ENCODE measurements at places on chromosomes 4 and X.

DNA sequence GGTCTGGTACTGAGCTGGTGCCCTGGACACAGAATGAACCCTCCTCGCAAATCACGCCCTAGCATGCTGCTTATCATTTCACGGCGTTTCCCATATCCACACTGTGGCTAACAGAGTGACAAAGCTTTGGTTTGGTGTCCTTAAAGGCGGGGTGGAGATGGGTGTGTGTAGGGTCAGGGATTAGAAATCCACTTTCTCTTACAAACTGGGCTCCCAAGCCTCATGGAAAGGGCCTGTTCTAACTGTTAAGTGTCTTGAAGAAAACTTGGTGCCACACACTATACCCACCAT, 735 bp upstream of the CHRDL1 start:
- no peak for DNase-seq

- DNase-seq = no peak
Measured at GRCh38 chr4:39103291-39103690, 41.3 kb downstream of the KLHL5 start.

- no peak for DNase-seq
Measured at GRCh38 chrX:130772105-130772775, 130.8 kb downstream of the ENOX2 start.

DNA sequence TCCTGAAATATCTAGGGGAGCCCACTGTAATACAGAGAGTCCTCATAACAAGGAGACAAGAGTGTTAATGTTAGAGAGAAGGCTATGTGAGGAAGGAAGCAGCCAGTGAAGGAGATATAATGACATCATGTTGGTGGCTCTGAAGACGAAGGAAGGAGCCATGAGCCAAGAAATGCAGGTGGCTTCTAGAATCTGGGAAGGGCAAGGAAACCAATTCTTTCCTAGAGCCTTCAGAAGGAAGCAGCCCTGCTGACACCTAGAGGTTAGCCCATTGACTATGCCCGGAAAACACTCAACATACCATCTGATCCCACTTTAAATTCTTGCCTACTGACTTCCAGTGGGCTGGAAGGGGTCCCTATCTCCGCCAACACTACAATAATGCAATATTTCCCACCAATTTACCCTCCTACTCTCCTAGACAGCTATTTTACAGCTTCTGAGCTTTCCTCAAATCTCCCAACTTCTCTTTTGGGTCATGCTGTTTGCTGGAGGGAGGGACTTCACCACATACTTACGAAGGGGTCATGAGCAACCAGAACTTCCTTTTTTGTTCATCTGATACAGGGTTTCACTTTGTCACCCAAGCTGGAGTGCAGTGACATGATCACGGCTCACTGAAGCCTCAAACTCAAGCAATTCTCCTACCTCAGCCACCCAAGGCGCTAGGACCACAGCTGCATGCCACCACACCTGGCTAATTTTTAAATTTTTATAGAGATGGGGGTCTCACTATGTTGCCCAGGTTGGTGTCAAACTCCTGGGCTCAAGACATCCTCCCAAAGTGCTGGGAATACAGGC, 25.2 kb upstream of the G3BP2 start:
- no peak for DNase-seq

GRCh38 chr4:57910151-57910550, 800.0 kb upstream of the IGFBP7 start:
- DNase-seq = no peak

DNA sequence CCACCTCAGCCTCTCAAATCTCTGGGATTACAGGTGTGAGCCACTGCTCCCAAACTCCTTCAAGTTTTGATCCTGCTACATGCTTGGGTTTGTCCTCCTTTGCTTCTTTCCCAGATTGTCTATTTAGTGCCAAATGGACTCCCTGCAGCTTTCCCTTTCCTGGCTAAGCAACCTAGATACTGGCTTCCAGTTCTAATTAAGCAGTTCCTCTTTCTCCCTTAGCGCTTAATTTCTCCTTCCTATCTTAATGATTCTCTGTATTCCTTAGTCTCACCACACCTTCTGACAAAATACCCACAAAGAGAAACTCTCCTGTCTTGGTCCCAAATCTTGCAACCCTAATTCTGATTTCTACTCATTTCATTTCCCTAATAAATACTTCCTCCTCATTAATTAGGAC, 7.8 kb downstream of the RXFP1 start:
- no peak for DNase-seq

DNA sequence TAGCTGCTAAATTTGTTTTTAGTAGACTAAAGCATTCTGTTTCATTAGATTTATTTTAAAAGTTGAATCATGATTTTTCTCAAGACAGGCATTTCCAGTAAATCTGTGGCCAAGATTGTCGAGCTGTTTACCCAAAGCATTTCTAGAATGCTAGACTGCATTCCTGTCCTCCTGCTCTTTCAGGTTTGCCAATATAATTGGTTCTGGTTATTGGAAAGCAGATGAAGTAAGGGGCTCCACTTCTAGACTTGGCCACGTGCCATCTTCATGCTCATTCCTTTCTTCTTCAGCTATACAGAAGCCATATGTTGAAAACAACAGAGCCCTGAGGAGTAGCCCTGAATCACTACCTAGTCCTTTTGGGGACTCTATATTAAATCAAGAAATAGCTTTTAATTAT, 62.5 kb downstream of the PGRMC2 start:
- no peak for DNase-seq

DNA sequence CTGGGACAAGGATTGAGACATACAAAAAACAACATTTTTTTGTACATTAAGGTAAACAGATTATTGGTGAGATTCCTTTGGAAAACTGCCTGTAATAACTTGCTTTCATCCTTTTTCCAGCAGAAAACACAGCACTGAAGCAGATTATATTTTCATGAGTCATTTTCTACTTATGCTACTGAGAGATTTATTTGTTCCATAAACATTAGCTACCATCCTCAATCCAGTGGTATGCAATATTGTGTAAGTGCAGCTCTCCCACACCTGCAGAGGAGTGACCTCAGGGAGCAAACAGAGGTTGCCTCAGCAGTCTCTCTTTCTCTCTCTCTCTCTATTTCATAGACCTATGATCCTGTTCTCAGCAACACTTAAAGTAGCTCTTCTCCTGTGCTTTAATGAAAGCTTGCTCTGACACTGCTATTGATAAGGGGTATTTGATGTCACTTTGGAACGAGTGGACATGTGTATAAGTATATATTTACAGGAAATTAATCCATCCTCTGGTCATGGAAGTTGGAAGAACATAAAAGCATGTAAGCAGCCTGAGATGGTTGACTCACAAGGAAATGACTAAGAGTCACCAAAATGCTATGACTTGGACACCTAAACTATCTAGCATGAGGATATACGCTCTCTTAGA, 163.7 kb upstream of the SPANXC start:
- no peak for DNase-seq

GRCh38 chr4:168604496-168605373, 107.9 kb downstream of the PALLD start:
- DNase-seq = no peak

DNA sequence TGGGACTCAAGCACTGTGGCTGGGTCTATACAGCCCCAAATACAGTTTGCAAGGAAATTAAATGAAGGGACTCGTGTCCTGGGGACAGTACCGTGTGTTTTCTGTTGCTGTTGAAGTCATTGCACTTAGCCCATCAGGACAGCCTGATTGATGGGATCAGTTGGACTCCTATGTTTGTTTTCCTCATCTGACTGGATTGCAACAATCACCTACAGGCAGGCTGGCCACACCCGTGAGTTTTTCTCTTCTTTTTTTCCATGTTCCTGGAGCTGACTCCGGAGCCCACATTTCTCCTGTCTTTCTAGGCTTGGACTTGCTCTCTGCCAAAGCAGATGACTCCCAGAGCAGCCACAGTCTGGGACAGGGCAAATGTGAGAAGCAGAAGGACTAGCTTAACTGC, 38.1 kb downstream of the RTL9 start:
- no peak for DNase-seq

DNA sequence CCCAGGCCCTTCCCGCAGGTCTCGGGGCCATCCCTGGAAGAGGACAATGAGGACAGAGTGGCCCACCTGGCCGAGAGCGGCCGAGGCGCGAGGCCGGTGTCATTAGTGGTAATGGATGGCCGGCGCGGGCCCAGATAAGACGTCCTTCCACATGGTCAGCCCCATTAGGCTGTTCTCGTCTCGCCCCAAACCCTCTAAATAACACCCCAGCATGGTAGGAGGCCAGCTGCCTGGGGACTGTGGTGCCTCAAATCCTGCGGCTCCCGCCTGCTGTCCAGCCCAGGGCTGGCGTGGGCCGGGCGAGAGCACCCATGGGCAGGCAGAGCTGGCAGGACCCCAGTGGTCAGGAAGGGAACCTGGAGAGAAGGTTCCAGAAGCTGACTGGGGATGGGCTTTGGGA, 121.7 kb downstream of the FAM53A start:
- DNase-seq = no peak

DNA sequence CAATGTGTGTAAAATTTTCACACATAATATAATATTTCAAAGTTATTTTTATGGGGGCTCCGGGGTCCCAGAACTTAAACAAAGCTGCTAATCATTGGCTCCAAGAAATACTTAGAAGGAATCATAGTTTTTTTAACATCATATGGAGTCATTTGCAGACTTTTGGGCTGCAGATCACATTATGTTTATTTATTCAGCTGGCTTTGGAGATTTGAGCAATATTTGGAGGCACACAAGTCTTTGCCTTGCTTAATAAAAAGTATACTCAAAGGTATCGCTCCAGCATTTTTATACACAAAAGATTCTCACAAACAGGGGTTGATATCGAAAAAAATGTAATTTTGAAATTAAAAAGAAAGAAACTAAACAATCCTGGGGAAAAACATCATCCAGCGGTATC, 382.5 kb upstream of the TENM3 start:
- no peak for DNase-seq

GRCh38 chr4:2245057-2245786, 3.3 kb upstream of the HAUS3 start:
- no peak for DNase-seq

DNA sequence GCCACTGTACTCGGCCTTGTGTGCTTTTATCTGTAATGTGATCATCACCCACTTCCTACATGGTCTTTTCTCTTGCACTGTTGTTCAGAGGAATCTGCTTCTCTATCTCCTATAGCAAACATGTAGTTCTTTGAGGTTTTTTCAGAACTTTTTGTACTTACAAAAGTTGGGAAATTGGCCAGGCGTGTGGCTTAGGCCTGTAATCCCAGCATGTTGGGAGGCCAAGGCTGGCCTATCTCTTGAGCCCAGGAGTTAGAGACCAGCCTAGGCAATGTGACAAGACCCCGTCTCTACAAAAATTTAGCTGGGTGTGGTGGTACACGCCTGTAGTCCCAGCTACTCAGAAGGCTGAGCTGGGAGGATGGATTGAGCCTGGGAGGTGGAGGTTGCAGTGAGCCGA, 30.4 kb downstream of the TAF1 start:
- DNase-seq = no peak

DNA sequence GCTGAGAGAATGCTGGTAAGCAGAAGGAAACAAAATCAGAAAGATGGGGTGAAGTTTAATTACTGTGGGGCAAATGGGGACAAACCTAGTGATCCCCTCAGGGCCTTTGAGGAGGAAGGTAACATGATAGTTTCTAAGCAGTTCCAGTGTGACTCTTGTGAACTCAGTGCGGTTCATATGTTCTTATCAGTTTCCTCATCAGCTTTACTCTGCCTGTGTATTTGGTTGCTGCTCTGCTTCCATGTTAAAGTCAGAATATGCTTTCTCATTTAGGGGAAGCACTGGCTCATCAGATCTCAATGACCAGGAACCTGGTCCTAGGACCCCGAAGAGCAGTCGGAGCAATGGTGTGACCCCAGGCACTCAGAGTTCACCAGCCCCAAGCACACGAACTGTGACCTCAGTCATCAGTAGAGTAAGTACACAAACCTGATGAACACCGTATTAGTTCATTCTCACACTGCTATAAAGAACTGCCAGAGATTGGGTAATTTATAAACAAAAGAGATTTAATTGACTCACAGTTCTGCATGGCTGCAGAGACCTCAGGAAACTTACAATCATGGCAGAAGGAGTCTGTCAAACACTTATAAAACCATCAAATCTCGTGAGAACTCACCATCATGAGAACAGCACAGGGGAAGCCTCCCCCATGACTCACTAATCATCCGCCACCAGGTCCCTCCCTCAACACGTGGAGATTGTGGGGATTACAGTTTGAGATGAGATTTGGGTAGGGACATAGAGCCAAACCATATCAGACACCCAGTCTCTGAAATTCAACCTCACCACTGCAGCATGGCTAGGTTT, 83.0 kb downstream of the SYTL5 start:
- DNase-seq = no peak

DNA sequence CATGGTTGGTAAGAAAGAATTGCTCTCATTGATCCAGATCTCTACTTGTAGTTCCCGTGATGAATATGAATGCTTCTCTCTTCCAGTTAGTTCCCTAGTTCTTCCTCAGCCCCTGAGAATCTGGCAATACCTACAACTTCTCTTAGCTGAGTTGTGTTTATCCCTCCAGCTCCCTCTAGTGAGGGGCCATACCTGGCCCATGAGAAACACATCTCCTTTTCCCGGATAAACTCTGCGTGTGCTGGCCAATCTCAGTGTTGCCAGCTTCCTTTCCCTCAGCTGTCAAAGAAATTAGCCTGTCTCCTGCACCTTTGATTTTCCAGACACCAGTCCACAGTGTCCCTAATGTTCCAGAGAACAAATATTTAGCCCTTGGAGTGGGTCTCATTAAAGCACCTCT, 5.7 kb downstream of the CBLL2 start:
- no peak for DNase-seq

GRCh38 chrX:12912791-12913482, 6.5 kb downstream of the TLR8 start:
- no peak for DNase-seq

Data from sciatic nerve (tissue), 2 donors.